Lung microvascular endothelial cell (primary cell): ENCODE measurements at places on chromosomes 1 and 21.

GRCh38 chr1:225766967-225767633 lies 10.5 kb upstream of the SRP9 start:
- peak; percentile 37 for DNase-seq

DNA sequence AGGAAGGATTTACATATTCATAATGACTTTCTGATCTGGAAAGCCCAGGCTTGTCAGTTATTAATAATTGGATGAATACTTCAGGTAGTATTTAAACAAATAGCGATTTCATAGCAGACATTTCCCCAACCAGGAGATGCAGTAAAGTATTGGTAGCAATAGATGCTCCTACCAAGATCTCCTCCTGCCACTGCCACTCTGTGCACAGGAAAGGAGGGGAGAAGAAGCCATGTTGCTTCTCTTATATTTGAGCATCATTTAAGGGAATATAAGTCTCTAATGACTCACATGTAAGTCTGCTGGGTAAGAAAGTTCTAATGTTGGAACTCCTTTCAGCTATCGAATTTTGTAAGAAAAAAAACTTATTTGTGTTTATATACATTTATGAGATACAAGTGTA lies 420 bp upstream of the IFI16 start:
- DNase-seq = no peak

GRCh38 chr1:247681288-247681897 lies 1.9 kb upstream of the OR13G1 start:
- DNase-seq = peak; percentile 31

- no peak for DNase-seq
Observed at GRCh38 chr1:207027921-207028320, 4.6 kb downstream of the C1orf116 start.

GRCh38 chr1:32683397-32683796 lies 19.2 kb downstream of the SYNC start:
- DNase-seq = no peak

DNA sequence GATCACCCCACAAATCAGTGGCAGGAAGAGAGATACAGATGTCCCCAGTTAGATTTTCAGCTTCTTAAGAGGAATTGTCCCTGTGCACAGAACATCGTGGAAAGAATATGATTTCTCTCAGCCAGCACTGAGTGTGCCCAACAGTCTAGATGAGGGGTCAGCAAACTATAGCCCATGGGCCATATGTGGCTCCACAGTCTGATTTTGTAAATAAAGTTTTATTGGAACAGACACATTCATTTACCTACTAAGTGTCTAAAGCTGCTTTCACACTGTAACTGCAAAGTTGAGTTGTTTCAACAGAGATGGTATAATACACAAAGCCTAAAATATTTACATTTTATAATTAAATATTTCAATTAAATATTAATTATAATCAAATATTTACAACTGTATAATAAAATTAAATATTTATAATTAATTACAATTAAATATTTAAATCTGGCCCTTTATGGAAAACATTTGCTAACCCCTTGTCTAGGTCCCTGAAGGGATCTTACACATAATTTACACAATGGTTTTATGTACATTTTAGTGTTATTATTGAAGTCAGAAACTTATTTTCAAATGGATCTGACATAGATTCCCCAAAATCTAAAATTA lies 407.6 kb downstream of the PTPRU start:
- no peak for DNase-seq

- no peak for DNase-seq
Observed at GRCh38 chr1:60930130-60930529, 152.2 kb upstream of the NFIA start.

GRCh38 chr1:3717715-3718601 lies 34.3 kb upstream of the CCDC27 start:
- DNase-seq = no peak

DNA sequence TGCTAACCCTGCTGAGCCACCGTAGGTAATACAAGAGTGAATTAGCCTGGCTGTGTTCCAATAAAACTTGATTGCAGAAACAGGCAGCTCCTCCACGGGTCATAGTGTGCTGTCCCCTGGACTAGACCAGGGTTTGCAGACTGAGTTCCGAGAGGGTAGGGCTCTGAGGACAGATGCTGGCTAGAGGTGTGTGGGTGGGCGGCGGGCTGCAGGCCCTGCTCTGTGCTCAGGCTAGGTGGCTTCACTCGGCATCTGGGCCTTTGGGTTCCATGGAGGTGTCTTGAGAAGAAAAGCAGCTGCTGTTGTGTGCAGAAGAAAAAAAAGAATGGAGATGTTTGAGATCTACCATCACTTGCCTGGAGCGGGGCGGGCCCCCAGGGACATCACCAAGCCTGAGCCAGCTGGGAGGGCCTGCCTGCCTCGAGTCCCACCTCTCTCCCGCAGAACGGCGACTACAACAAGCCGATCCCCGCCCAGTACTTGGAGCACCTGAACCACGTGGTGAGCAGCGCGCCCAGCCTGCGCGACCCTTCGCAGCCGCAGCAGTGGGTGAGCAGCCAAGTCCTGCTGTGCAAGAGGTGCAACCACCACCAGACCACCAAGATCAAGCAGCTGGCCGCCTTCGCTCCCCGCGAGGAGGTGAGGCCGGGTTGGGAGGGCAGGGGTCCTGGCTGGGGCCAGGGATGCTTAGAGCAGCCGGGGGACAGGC lies 7.9 kb downstream of the TMEM201 start:
- DNase-seq = no peak

DNA sequence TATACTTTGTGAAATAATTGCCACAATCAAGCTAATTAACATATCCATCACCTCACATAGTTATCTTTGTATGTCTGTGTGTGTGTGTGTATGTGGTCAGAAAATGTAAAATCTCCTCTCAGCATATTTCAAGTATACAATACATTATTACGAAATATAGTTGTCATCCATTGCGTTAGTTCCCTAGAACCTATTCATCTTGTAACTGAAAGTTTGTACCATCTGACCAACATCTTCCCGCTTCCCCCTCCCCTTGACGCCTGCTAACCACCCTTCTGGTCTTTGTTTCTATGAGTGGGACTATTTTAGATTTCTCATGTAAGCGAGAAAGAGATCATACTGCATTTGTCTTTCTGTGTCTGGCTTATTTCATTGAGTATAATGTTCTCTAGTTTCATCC lies 455.3 kb downstream of the KCNT2 start:
- no peak for DNase-seq

- no peak for DNase-seq
Observed at GRCh38 chr1:30095451-30096025, 627.8 kb downstream of the MATN1 start.

GRCh38 chr1:168091720-168092550 lies 44.8 kb downstream of the GPR161 start:
- no peak for DNase-seq

GRCh38 chr21:46256501-46256994 lies 28.0 kb upstream of the LSS start:
- DNase-seq = no peak

DNA sequence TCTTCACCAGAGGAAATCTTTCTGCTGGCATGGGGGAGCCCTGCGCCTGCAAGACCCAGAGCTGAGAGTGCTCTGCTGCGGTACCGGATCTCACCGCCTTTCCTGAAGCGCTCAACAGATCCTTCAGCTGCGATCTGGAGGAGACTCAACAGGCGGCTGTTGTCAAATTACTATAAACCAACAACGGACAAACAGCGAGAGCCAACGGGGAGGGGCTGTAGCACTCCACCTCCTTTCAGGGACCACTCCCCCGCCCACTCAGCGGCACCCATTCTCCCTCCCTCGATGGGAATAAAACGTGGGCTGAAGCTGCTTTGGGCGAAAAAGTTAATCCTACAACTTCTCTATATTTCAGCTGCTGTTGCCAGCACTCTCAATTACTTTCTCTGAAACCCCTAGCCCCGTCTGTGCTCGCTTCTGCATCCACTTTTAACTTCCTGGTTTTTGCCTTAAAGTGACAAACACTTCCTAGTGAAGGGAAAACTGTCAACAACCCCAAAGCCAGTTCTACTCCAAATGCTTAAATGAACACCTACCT lies at the start of gene FMO5:
Gene FMO5 (minus strand): TSS at position 147 of the 538 bp plus-strand sequence. CDS start 310 bp downstream, outside the sequence.
- peak; percentile 25 for DNase-seq

DNA sequence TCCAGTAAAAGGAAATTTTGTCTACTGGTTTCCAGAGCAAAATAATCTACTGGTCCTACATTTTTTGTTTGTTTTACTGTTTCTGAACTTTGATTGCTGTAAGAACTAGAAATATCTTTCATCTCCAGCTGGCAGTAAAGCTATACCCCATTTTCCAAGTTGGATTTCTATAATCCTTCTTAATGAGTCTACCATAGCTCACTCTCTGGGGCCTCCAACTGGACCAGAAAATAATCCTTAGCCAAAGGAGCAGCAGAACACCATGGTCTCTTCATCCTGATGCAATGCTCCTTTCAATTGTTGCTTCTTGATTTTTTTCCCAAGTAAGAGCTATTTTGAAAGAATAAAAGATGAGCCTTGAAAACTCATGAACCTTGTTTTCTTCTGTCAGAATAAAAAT lies 110.0 kb upstream of the COL11A1 start:
- no peak for DNase-seq

DNA sequence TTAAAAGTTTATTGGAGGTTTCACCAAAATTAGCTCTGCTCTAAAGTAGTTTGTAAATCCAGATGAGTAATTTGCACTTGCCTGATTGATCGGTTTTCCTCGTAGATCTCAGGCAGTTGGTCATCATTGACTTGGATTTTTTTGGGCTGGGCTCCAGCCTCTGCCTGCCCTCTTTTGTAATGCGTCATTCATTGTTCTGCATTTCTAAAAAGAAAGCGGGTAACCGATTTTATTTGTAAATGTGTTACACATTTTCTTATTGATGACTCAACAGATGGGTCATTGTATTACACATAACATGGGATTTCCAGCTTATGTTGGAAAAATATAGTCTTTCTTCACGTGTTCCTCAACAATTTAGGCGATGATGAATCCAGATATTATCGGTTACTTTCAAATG lies 5.5 kb downstream of the ETS2 start:
- DNase-seq = peak; percentile 94

DNA sequence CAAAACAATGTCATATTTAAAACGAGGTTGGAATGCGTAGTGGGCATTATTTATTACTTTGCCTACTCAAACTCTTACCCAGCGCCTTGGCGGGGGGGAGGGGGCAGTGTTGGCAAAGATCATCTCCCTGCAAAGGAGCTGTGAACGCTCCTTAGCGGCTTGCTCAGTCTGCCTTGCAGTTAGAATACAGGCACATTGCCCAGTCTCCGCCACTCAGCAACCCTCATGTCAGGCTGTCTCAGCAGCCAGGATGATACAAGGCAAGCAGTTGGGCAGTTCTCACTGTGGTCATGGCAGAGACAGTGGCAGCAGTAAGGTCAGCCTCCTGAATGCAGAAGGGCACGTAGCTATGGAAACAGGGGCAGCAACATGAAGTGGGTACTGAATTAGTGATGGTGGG lies 170.4 kb upstream of the KCNK2 start:
- DNase-seq = no peak

DNA sequence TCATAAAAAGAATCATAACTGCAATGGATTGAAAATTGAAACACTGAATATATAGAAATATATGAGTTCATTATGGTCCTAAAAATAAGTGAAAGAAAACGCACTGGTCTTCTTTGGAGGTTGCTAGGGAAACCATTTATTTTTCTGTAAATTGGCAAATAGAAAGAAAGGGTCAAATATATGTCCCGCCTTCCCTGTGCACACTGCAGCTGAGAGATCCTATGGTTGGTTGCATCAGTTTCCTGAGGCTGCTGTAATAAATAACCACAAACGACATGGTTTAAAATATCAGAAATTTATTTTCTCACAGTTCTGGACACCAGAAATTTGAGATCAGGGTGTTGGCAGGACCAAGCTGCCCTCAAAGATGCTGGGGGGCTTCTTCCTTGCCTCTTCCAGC lies 35.0 kb downstream of the CA6 start:
- DNase-seq = no peak

DNA sequence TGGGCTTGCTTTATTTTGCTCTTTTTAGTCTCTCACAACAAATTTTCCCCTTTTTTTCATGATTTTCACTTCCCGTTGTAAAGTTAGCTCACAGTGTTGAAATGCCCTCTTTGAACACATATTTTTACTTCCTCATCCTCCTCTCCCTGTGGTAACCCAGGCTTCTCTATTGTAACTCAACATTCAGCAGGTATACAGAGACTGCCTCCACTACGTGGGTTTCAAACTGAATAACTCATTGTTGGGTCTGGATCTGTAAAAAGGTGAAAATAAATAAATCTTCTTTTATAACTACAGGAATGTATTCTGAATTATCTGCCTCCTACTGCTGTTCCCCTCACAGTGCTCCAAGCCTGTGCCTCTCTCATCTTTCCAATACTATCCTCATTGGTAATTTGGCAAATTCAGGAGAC lies 166.4 kb downstream of the RUNX1 start:
- peak; percentile 37 for DNase-seq

DNA sequence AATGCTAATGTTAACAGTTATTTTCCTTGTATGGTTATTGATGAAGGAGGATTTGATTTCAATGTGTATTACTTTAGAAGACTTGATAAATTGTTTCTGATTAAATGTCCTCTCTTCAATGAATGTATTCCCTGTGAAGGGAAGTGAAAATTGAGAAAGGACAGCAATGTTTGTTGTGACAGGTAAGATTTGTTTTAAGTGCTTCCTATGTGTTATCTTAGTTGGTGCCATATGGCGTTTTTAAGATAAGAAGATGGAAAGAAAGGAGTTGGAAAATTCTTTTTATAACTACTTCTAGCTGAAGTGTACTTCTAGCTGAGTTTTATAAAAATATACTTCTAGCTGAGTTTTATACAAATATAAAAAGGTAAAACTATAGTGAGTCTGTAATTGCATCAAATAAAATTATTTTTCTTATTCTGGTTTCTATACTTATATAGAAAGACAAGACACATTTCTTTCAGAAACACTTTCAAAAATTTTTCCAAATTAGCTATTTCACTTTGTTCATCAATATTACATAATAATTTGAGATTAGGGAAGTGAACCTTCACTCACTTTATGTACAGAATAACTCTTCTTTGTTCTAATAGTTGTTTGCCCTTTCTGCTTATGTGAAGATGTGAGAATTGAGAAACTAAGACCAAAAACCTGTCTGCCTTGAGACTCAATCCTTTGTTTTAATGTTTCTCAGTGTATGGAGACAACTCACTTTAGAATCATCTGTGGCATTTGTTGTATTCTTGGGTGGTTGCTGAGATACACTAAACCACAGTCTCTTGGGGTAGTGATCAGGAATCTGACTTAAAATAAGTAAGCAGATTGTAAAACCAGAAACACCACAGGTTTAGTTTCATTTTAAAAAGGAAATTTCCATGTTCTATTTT lies 382.9 kb upstream of the B3GALT2 start:
- DNase-seq = no peak

DNA sequence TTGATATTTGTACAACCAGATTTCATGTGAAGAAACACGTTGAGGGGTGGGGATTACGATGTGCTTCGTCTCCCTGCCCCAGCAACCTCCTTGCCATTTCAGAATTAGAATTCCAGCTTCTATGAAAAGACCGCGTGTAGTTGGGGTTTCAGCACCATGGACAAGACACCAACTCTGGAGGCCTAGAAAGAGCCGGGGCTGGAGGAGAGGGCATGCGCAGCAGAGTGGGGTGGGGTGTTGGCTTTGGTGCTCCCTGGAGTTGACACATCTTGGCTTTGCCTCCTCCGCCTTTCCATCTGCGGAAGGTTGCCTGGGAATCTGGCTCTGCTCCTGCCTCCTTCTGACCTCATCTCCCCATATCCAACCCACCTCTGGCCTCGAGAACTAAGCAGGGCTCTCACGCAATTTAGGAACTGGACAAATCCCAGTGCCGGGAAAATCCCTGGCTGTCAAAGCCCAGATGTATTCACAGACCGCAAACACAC lies 11.8 kb downstream of the HTR6 start:
- DNase-seq = peak; percentile 57
